ENCODE measurements at places on chromosomes 5 and 9.

DNA sequence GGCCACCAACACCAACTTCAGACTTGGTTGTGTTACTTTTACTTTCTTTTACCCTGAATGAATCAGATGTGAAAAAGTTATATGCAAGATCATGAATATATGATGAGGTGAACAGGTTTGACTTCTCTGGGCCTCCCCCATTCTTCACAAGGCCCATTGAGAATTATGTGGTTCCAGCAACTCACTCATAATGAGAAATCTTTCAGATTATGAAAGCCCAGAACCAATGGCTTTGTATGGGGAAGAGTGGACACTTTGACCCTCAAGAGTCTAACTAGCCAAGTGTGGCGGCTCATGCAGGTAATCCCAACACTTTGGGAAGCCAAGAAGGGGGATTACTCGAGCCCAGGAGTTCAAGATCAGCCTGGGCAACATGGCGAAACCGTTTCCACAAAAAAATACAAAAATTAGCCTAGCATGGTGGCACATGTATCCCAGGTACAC lies 16.1 kb upstream of the LNPEP start:
- DNase-seq = no peak

- no peak for DNase-seq
These were observed 33.0 kb downstream of the SLC9A3 start for GRCh38 chr5:491119-491855.

DNA sequence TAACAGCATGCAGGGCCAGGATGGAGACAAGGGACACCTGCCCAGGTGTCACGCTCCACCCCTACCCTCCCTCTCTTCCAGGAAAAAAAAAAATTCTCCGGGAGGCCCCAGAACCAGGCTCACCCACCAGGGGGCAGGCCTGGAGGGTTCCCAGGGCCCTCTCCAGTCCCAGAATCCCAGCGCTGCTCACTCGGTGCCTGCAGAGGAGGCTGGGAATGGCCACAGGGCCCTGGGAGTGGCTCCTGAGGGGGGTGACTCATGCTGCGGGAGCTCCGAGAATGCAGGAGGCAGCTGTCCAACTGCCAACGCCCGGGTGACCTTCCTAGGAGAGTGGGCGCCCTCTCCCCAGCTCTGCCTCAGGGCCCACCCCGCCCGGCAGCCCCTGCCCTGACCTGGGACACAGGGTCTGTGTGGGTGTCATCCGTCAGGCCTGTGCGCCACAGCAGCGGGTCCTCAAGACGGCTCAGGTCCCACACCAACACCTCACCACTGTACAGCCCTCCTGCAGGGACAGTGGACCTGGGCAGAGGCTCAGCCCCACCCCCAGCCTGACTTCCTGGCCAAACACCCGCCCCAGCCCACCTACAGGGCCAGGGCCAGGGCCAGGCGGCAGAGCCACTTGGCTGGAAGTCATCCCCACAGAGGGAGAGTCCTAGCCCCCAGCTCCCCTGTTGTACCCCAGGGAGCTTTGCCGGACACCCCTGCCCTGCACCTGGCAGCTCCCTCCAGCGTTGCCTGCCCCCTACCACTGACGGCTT lies 21.2 kb downstream of the DYNC2I2 start:
- DNase-seq = no peak

DNA sequence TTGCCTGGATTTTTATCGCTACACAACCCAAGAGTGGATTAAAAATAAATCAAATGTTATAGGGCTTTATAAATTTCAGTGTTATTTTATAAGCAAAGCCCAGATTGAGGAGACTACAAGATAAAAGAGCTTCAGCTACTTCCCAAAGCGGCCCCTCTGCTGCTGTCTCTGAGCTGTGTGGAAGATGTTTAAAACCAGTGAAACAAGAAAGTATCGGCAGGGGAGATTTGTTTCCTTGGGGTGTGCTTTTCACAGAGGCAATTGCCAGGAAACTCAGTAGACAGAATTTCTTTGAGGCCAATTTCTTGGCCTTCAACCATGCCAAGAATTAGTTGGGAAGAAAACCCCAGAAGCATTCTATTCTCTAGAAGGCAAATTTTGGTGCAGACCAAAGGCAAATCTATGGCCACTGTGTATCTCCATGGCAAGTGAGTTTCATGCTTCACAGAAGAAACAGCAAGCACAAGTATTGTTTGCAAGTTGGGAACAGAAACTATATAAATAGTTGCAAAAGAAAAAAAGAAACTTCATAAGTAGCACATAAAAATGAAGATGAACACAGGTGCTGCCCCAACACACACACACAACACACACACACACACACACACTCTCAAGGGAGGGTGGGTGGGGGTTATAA lies 197.2 kb downstream of the PARP8 start:
- DNase-seq = no peak

GRCh38 chr5:159199780-159200179 lies 9.6 kb downstream of the RNF145 start:
- no peak for DNase-seq

DNA sequence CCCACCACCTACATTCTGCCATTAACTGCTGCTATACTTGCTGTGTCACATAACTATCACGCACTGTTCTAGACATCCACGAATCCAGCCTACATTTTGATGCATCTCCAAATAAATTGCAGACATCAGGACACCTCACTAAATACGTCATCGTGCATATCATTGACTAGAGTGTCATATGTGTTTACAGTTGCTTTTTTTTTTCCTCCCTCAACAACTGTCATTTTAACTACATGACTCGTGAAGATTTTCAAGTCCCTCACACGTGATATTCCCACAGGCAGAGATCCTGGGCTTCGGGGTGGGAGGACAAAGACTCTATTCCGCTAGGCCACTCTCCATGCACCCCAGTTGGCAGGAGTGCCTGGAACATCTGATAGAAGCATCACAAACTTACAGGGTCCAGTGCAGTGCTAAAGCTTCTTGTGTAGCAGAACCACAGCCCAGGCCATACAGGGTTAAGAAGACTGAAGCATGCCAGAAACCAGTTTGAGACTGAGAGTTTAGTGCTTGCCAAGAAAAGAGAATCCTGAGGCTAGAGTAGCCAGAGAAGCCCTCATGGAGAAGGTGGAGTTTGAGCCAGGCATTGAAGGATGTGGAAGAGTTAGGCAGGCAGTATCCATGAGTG lies 1.1 kb downstream of the PCYOX1L start:
- no peak for DNase-seq

DNA sequence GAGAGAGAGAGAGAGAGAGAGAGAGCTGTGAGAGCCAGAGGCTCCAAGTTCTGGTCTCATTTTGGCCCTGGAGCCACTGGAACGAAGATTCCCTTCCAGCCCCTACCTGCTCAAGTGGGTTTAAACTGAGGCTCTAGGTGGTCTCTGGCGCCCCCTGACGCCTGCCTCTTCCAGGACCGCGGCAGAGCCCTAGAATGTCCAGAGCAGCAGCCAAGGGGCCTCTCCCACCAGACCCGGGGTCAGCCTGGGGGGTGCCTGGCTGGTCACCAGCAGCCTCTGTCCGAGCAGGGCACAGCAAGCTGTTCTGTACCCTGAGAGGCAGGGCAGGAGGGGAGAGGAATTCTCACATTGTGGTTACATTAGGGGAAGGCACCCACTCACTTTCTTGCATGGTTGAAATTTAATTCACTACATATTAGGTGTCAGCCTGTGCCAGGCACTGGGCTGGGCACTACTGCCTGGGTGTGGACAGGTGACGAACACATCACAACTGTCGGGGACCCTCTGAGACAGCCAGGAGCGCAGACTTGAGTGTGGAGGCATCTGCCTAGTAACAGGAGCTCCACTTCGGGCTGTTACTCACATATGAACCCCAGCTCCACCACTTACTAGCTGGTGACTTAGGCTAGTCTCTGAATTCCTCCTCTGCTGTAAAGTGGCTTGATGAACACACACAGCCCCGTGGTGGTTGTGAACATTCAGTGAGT lies 44.5 kb downstream of the AMBP start:
- no peak for DNase-seq

DNA sequence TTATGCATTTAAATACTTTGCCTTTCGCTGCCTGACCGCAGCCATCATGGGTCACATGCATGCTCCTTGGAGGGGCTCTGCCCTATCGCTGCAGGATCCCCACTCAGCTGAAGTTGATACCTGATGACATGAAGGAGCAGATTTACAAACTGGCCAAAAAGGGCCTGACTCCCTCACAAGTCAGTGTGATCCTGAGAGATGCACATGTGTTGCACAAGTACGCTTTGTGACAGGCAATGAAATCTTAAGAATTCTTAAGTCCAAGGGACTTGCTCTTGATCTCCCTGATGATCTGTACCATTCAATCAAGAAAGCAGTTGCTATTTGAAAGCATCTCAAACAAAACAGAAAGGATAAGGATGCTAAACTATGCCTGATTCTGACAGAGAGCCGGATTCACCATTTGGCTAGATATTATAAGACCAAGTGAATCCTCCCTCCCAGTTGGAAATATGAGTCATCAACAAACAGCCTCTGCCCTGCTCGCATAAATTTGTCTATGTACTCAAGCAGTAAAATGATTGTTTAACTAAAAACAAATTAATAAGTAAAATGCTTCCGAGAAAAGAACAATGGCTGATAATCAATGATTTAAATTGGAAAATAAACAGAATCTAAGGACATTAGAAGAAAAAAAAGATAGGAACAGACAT lies 41.6 kb upstream of the PPP2CA start:
- DNase-seq = no peak

DNA sequence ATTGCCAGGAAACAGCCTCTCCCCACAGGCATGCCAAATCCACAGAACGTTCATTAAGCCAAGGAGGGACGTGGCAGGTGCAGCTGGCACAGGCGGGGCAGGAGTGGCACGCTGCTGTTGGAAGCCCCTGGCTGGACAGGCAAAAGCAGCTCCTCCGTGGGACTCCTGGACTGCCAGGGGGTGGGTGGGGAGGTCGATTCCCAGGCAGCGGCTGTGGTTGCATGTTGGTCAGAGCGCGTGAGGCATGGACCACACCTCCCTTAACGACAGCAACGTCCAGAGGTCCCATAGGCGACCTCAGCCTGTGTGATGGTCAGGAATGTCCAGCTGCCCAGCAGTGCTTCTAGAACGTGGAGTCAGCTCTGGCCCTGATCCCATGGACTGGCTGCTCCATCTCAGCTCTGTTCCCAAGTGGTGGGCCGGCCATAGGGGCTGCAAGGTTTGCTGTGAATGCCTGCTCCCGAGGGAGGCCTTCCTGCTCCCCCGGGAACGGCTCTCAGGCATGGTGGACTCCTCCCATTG lies 6.9 kb downstream of the SLC6A19 start:
- no peak for DNase-seq

DNA sequence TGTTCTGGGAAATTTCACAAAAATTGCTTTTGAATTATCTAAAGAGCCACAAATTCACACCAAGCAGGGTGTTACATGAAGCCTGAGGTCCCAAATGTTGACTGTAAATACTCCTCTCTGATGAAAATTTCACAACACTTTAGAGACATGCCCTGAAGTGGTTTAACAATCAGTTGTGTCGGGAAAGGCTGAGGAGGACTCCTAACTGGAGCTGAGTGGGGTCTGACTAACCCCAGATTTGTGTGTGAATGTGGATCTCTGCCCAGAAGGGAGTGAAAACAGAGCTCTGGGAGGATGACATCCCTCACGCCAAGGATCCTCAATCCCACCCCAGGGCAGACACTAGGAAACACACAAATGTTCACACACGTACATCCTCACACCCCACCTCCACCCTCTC lies 31.1 kb upstream of the GRXCR2 start:
- no peak for DNase-seq

Data from CD4-positive, alpha-beta T cell treated with Interleukin-17A for 1 hour (primary cell).